Kidney epithelial cell (primary cell): ENCODE measurements at places on chromosomes 5 and 9. TPM values are rescaled to one million over a fixed set of nuclear protein-coding genes. Genes with fewer than 3 reads are reported as not detected.

REEP2 gene
- 34.7 and 40.2 TPM in 2 replicates for total RNA-seq

SLC36A3 gene
- not detected in 2 replicates for total RNA-seq

DNA sequence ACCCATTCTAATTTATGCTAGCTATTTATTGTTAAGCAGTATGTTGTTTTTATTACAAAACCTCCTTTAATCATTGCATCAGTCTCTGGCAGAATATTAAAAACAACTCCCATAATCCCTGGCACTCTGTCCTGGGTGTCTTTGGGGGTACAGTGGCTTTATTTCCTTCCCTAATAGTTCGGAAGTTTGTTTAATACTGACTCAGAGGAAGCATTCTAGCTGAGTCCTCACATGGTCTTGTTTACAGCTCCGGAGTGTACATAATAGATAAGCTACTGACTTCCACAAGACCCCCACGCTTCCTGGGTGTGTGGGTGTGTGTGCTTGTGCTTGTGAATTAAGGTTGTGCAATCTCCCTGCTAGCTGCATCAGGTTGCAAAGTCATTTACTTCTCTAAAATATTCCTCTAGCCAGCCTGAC is 149.8 kb upstream of the CDKN2B start:
- peak; percentile 39 for DNase-seq

DNA sequence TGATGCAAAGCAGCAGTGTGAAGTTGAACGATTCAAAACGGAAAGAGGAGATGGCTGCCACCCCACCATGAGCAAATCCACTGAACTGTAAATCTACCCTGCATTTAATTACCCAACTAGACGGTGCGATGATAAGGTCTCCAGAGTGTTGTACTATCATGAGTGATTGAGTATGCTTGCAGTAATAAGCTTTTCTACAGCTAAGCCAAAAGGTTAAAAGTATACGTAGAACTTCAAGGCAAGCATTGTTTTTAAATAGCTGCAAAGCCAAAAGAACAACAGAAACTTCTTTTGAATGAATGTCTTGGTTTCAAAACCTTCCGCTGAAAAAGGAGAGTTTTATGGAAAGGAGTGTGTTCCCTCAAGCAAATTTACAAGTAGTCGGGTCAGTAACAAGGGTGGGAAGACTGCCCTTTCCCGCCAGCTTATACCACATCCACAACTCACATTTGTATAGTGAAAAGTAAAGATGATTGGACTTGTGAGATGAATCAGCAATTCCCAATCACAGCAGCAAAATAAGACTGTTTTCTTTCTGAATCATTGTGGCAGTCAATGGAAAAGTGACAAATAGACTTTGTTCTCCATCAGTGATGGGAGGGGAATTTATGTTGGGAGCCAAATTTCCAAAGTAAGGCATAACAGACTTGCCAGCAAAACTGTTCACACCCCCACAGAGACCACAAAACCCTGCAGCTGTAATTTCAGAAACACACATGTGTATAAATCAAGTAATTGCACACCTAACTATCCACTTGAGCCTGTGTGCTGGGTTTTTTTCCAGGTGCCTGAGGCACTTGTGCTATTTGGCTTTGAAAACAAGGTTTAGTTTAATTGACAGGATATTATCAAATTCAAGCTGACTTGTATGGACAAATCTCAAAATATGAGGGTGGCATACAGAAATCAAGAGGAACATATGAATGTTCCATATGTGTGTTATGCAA is 407.7 kb upstream of the GRAMD2B start:
- DNase-seq, result peak; percentile 34

DNA sequence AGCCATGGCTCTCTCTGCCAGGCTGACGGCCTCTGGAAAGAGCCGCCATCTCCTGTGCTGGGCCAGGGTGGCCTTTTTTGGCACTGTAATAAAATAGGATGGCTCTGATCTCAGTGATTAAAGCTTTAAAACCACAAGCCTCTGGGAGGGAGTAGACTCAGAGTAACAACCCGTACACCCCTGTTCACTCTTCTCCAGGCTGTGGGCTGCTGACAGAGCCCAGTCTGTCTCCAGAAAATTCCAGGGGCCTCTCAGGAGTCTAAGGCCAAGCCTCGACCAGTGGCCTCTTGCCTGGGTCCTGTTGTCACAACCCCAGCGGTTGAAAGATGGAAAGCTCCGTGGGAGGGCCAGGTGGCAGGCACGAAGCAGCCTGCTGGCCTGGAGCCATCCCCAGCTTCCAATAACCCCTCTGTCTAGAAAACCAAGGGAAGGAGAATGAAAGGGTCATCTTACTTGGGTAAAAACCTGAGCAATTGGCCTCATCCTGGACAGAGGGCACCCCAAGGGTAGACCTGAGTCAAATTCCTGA is 286.7 kb upstream of the ZNF462 start:
- no peak for DNase-seq

ANGPTL2 gene
- total RNA-seq, result 4.9 TPM in 2 replicates

DNA sequence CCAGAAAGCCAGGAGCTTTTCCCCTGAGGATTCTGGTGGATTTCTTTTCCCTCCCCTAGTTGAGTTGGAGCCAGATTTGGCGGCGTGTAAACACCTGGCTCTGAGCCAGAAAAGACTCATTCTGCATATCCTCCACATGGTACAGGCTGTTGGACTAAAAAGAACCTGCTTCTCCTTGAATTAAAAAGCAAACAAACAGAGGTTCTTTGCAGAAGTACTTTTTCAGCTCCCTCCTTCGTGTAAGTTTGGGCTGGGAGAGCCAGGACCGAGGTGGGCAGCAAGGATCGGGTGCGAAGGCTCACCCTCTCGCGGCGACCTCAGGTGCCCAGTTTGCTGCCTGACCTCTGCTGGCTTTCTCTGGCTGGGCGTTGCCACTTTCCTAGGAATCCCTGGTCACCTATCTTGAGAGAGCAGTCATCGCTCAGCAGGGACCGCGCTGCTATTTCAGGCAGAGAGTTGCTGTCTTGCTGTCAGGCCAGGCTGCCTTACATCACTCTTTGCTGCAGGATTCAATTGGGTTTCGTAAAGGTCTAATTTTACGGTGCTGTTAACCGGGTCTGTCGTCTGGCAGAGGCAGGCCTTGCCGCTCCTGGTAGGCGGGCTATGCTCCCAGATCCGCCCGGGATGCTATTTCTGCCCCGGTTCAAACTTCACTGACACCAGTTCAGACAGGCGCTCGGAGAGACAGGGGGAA is 3.2 kb downstream of the PAPPA start:
- no peak for DNase-seq

DNA sequence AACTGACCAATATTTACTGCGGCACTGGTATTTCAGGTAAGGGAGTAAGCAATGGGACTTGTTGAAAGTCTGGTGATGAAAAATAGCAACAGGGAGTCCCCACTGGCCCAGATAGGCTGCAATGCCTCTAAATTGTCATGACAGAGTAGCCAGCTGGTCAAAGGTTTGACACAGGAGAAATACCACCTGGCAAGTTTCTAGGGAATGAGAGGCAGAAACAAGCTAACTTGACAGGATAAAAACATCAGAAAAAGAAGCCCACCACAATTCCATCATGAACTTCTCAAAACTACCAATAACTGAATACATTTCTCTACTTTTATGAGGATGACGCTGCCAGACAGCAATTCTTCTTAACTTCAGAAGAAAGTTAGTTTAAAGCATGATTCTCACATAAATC is 99.8 kb downstream of the STRBP start:
- DNase-seq, result no peak

DNA sequence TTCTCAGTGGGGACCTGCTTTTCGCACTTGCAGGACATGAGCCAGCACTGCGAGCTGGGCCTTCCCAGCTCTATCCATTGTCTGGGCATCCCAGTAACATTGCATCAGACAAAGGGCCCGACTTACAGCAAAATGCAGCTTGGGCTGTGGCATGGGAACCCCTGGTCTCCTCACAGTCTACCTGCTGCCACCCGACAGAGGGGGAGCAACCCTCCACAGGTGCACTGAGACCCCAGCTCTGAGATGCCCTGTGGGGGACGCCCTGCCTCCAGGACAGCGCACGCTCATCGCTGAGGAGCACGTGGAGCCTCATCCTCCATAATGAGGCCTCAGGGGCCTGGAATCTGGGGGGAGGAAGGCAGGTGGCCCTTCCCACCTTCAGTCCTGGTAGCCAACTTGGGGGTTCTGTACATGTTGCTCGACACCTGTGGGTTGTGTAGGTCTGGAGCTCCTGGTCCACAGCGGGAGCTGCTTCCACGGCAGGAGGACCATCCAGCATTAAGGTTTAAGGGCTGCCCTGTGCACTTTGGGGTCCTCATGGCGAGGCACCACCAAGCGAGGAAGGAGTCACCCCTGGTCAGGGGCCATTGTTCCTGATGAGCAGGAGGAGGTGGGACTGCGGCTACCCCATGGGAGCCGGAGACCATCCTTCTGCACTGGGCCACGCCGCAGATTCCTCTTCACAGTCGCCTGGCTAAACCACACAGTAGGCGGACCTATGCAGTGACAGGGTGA is 376.5 kb upstream of the IRX1 start:
- no peak for DNase-seq

- no peak for DNase-seq
Observed at GRCh38 chr9:127123064-127123890, 842 bp upstream of the ANGPTL2 start.

DNA sequence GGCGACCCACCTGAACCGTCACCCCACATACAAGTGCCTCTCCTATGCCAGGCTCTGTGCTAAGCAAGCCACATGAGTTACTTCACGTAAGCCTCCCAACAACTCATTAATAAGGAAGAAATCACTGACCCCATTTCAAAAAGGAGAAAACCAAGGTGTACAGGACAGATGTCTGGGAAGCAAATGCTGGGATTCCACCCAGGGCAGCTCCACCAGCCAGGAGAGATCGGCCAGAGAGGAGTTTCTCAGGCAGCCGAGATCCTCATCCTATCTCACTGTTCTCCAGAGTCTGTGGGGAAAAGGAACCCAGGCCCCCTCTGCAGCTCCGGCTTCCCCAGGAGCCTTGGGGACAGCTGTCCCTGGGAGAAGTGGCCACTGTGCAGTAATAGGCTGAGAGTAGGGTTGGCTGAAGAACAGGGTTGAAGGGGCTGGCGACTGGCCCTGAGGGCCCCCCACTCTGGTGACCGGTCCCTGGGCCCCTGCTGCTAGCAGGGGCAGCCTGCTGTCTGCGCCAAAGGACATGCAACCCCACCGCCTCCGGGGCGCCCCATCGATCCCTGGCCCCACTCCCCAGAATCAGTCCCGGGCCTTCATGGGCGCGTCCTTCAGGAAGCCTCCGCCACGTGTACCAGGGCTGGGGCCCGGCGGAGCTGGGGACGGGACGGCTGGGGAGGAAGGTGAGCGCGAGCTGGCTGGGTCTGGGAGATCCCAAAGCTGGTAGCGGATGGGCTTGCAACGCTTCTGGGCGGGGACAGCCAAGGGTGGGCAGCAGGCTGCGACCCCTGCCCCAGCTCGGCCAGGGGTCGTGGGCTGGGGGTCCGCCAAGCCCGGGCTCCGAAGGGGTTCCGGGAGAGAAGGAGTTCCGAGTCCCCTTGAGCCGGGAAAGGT is 44.1 kb upstream of the STXBP1 start:
- DNase-seq, result no peak

DNA sequence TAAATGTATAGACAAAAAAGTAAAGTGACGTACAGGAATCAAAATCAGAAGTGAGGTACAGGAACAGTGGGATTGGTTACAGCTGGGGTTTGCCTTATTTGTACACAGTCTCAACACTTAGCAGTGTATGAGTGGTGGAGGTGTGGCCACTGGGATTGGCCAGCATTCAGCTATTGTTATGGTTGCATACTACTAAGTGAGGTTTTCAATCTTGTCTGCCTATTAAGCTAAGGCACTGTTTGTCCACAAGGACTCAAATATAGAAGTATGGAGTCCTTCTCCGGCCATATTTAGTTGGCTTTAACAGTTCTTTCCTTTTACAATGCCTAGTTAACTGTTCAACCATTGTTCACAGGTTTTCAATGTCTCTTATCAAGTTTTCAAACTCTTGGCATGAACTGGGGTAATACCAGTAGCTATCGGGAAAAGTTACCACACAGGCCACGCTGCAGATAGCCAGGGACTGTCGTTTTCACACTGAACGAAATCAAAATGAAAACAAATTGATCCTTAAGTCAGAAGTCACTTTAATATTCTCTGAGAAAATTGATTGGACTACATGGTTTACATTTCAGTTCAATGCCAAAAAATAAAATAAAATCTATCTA is 176.0 kb upstream of the FREM1 start:
- DNase-seq, result no peak

DNA sequence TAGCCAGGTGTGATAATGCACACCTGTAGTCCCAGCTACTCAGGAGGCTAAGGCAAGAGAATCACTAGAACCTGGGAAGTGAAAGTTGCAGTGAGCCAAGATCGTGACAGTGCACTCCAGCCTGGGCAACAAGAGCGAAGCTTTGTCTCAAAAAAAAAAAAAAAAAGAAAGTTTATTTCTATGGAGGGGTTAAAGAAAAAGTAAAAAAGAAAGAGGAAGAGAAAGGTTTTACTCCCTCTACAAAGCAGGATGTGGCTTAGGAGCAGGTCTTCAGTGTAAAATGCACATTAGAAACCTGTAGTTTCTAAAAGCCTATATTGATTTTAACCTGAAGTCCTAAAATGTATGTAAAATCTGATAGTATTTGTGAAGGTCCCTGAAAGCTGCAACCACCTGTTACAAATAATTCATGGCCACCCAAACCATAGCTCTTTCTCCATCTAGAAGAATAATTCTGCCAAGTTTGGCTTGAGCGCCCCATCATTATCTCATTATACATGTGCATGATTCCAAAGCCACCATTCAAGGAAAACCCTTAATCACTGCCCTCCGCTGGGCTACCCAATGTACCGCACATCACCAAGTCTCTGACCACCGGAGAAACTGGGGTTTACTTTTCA is 3.4 kb downstream of the FNBP1 start:
- DNase-seq, result no peak

LEAP2 gene
- total RNA-seq, result 0.25 and 0.34 TPM in 2 replicates

GRCh38 chr5:55471468-55471867 is 63.3 kb downstream of the PLPP1 start:
- DNase-seq, result no peak

ENHO gene
- 1.5 TPM in 1 of 2 replicates, not detected in the other for total RNA-seq

HAVCR2 gene
- total RNA-seq, result 1.5 and 1.6 TPM in 2 replicates

DNA sequence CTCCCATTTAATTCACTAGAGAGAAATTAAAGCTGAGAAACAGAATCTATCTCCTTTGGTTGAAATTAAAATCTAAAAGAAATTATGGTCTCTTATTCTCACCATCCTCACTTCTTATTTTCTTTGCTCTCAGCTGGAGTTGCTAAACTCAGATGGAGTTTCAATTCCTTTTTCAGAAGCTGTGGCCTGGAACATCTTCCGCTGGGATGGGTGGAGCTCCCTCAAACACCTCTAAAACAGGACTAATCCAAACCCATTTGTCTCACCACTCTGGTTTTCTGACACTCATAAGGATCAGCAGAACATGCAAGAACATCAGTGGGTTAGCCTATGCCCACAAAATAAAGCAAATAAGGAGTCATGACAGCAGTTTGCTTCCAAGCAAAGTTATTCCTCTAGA is 39.6 kb upstream of the CEP78 start:
- DNase-seq, result no peak

DNA sequence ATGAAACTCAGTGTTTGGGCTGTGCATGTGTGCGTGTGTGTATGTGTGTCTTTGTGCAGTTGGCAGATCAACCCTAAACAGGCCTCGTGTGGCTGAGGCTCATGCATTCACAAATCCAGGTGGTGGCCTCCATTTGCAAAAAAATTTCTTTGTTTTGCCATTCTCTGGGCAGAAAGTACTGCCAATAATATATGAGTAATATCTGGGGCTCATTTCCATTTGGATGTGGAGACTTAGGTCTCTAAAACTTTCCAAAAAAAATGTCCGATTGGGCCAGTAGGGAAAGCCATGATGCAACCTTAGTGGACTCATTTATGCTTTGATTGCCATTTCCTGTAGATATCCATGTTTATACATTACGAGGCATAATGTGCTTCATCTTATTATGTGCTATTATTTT is 77.9 kb upstream of the RPS23 start:
- DNase-seq, result no peak
